ENCODE measurements at places on chromosomes 6 and 20. TPM values are rescaled to one million over a fixed set of nuclear protein-coding genes. Genes with fewer than 3 reads are reported as not detected.

DNA sequence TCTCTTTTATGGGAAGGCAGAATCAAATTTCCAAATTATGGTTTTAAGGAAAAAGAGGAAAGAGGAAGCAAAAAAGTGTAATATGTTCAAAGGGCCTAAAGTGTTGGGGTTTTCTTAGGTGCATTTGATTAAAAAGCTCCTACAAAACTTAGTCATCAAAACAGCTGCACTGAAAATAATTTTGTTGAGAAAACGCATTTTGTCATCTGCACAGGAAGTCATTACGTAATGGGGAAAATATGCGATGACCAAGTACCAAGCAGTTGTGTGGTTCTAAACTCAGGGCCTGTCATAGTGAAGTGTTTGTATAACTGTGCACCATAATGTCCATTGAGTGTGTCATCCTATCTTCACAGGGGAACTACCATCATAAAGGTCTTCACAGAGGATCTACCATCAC is 15.6 kb downstream of the HAO1 start:
- no peak for DNase-seq

The SIRPA gene
- total RNA-seq = 0.13 TPM

DNA sequence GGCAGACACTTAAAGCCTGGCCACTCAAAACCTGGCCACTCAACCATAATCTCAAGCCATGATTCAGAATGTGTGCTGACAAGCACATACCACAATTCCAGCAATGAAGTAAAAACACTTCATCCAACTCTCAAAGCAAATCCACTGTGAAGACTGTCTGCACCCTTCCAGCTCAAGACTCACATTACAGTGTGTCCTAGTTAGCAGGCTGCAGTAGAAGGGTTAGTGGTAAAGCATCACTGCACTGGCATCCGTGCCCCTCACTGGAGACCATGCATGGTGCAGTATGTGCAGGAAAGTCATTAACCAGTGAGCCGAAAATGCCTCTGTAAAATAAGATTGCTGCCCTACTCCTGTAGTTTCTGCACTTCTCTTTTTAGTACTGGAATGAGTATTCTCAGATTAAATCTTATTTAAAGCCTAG is 43.4 kb downstream of the SLC23A2 start:
- no peak for DNase-seq

The BPIFB2 gene
- total RNA-seq = not detected

GRCh38 chr6:117505311-117505710 is 22.8 kb downstream of the DCBLD1 start:
- DNase-seq = no peak

GRCh38 chr6:2053691-2054090 is 191.7 kb downstream of the GMDS start:
- no peak for DNase-seq

DNA sequence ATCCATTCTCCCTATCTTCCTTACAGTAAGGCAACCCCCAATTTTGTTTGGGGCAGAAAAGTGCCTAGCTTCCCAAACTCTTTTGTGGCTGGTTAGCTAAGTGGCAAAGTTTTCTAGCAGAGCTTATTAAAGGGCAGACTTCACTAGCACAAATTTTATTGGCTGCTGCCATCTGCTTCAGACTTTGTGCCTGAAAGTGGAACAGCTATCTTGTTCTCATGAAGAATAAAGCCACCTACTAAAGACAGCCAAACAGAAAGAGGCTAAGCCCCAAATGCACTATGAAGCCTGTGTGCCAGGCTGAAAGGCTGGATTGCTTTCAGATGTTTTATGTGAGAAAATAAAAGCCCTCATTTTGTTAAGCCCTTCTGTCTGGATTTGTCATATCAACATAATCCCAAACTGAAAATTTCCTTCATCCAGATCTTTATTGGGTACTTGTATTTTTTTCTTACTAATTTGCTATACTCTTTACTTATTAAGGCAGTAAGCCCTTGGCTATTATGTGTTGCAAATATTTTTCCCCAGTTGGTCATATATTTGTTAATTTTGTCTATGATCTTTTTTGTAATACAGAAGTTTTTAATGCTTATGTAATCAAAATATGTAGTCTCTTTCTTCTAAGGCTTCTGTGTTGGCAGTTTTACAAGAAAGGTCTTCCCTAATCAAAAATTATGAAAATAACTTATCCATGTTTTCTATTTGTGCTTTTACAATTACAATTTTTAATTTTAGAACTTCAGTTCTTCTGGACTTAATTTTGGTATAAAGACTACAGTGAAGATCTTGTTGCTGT is 191.1 kb downstream of the TASP1 start:
- no peak for DNase-seq

DNA sequence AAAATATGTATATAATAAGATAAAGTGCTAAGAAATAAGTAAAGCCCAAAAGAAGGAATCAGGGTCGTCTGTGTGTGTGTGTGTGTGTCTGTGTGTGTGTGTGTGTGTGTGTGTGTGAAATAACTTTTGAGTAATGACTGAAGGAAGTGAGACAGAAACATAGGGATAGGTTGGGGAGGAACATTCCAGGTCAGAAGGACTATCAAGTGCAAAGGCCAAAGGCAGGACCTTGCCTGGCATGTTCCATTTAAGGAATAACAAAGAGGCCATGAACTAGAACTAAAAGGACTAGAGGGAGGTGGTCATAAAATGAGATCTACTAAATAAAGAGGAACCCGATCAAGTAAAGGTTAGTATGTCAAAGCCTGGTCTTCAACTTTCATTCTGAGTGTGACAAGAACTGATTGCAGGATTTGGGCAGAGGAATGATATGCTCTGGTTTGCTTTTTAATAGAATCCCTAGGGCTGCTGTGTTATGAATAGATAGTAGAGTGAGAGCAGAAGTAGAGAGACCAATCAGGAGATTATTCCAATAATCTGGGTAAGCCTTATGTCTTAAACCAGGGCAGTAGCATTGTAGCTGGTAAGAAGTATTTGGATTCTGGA is 6.9 kb downstream of the ENPP3 start:
- DNase-seq = no peak

The PRICKLE4 gene
- 16.9 TPM for total RNA-seq

DNA sequence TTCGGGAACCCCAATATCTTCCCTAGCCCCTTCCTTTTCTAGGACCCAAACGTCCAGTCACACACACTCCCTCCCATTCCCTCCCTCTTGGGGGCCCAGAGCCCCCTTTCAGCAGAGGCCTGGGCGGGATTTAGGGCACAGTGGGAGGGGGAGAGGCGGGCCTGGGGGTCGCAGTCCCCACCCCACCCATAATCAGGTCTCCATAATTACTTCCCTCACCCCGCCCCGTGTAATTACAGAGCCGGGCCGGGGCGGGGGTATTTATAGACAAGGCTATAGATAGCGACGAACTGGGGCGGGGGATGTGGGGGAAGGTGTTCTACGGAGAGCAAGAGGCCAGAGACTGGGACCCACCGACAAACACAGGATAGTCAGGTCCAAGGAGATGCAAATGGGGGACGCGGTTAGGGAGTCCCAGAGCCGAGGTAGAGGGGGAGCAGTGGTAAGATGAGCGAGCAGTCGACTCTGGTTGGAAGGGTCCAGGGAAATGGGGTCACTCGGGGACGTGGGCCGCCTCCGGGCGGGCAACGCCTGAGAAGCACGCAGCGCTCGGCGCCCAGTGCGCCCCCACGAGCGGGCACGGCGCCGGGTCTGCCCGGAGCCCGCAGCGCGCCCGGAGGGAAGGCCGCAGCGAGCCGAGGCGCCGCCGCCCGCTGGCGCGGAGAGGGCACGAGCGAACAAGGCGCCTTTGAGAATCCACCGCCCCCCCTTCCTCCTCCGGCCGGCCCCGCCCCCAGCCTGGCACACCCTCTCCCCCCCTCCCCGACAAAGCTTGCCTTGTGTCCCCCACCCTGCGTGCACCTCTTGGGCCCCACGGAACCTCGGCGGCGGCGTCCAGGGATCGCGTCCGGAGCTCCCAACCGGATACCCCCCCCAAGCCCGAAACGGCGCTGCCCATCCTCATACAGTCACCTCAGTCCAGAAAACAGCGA is 670 bp upstream of the COL11A2 start:
- DNase-seq = no peak

The SYCP2L gene
- total RNA-seq = 0.08 TPM
